ENCODE measurements at places on chromosomes 4 and X. TPM values are rescaled to one million over a fixed set of nuclear protein-coding genes. Genes with fewer than 3 reads are reported as not detected.

GAGE1 gene
- not detected for total RNA-seq

USO1 gene
- 132 TPM for total RNA-seq

STATH gene
- total RNA-seq: not detected

LRCH2 gene
- 10.9 TPM for total RNA-seq
